Left lobe of liver (tissue), 2 donors: ENCODE measurements at places on chromosomes 7 and 10.

DNA sequence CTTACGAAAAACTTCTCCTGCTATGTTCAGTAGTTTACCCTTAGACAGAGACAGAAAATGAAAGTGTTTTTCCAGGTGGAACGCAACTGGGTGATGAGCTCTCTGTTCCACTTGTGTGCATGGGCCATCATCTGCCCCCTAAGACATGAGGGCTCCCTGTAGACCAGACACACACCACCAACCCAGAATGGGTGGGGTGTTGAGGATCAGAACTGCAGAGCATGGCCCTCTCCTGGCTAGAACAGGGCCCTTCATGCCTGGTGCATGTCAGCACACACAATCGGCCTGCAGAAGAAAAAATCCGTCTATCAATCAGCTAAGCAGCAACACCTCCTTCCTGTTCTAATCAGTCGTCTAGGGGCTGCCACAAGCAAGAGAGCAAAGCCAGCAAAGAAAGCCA lies 186.2 kb upstream of the INHBA start:
- no peak for DNase-seq

DNA sequence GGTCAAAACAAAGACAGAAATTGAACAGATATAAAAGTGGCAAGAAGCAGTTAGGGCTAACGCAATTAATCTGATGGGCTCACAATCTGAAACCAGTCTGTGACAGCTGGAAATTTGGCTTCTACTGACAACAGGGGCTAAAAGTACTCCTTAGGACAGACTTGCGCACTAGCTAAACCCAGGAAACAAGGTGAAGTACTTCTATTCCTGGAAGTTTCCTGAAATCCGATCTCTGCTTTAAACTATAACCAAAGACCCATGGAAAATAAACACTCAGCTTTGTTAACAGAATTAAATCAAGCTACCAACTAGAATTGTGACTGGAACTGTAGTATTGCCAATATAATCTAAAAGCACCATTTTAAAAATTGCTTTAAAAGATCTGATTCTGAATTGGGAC lies 520.2 kb upstream of the ZWINT start:
- no peak for DNase-seq

- DNase-seq: no peak
Measured at GRCh38 chr10:126668505-126668904, 2.0 kb downstream of the C10orf90 start.

GRCh38 chr10:129570185-129570584 lies 103.1 kb downstream of the MGMT start:
- no peak for DNase-seq

GRCh38 chr7:99129536-99129935 lies 14.4 kb downstream of the SMURF1 start:
- DNase-seq: no peak

DNA sequence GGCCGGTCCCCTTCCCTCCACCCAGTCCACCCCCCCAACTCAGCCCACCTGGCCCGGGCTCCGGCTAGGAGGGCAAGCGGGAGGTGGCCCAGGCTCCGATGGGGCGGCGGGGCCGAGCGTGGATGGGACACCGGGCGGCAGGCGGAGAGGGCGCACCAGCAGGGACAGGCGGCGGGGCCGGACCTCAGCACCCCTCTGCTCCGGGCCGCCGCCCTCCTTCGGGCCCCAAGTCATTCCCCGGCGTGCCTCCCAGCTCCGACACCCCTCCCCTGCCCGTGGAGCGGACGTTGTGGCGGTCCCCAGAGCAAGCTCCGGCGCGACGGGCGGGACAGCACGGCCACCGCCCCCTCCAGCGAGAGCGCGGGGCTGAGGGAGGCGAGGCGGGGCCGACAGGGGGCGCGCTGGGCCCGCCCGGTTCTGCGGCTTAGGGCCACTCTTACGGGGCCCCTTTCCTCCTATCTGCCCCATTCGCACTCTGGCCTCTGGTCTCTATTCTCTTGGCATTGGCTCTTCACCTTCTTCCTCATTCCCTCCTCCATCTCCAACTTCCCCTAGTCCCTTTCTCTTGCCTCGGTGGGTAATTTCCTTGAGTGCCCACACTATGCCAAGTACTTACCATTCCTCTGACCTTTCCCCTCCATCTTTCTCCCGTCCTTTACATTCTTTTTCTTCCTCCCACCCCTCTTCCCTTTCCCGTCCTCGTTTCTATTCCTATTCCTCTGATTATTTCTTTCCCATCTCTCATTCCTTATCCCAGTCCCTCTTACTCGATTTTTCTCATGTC lies 701 bp upstream of the GBX1 start:
- no peak for DNase-seq

GRCh38 chr7:16840094-16840493 lies 35.3 kb upstream of the AGR2 start:
- no peak for DNase-seq

DNA sequence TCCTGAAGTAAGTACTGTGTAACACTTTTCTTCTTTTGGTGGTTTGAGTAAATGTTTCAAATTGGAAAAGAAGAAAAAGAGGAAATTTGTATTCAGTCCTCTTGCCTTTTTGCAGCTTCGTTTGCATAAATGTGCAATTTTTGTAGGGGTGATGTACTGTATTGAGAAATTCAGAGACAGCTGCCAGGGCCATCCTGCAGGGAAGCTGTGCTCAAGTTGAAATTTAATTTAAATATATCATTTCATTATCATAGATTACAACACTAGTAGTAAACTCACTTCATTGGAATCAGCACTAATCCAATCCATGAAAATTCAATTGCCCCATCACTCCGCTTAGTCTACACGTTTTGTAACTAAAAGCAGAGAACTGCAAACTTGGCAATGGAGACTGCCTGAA lies 415.4 kb downstream of the DNAJB9 start:
- DNase-seq: no peak

- DNase-seq: no peak
Measured at GRCh38 chr10:87846023-87846422, 17.3 kb downstream of the KLLN start.

DNA sequence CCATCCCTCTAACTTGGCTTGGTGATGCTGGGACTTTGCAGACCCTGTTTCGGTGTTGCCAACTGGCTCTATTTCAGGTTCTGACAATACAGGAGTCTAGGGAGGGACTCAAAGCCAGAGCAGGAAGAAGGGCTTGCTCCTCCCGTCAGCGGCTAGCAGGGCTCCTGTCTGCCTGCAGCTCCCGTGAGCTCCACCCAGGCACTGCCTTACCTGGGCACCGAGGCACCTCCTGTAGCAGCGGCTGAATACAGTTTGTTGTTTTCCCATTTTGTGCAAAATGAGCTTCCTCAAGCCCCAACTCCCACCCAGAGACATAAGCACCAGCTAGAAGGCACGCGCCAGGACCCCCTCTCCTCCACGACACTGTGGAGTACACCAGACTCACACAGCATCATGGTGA lies 69.3 kb upstream of the RHEB start:
- no peak for DNase-seq

DNA sequence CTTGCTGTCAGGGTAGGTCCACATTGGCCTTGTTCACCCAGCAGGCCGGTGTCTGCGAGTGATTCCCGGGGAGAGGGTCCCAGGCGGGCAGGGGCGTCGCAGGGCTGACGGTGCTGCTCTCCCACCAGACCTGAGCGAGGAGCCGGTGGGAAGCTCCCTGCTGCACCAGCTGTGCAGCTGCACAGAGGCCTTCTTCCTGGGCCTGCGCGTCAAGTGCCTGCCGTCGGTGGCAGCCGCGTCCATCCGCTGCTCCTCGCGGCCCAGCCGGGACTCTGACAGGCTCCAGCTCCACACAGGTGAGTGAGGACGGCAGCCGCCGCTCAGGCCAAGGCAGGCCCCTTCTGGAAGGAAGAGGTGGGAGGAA lies 14.6 kb downstream of the AMZ1 start:
- no peak for DNase-seq

- DNase-seq: no peak
Measured at GRCh38 chr7:145543242-145543641, 573.4 kb upstream of the CNTNAP2 start.

GRCh38 chr10:35909121-35909720 lies 267.1 kb upstream of the FZD8 start:
- DNase-seq: no peak

DNA sequence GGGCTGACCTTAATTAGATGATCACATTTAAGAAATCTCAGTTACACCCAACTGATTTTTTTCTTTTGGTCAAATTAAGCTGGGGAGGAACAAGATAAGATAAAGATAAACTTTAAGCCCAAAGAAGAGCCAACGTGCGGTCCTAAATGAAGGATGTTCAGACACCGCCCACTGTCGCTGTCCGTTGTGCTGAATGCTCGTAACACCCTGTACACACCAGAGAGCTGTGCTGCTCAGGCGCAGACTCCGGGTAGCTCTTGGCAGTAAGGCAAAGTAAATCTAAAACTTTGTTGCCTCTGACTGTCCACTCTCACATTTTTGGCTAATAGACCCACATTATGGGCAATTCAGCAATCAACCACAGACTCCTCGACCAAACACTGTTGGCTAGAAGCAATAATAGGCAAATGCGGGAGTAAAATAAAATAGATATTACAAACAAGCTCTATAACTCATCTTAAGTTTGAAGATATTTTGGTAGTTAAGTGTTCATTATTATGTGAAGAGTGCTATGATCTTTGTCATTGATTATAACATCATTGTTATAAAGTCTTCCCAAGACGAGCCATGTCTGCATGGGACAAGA lies 57.1 kb downstream of the PLPP4 start:
- no peak for DNase-seq

- no peak for DNase-seq
Measured at GRCh38 chr7:25870574-25870973, 281.4 kb upstream of the NFE2L3 start.

GRCh38 chr7:30237271-30237695 lies 47.1 kb upstream of the ZNRF2 start:
- DNase-seq: no peak

DNA sequence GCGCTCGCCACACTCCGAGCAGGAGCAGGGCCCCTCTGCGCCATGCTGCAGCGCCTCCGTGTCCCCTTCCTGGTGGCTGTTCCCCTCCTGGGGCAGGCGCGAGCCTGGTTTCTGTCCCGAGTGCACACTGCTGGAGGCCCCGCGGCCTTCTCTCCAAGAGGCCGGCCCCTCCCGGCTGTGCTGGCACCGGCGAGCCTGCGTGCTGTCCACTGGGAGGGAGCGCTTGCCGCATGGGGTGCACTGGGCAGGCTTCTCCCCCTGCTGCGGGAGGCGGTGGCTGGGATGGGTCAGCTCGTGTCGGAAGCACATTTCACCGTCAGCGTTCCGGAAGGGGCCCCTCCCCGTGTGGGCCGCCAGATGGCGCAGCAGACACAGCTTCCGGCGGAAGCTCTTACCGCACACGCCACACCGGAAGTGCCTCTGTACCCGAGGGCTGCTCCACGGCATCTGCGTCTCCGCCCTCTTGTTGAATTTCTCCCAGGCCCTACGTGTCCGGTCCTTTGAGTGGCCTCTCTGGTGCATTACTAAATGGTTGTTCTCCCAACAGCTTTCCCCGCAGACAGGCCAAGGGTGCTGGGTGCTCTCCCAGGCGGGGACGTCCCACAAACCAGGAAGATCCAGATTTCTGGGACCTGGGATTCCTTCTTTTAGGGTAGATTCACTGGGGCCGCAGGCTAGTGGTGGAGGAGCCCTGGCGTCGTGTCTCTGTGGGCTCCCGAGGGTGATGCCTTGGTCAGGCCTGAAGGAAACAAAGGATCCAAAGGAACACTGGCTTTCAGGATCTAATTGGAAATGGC lies 18.7 kb downstream of the ZNF786 start:
- DNase-seq: no peak

DNA sequence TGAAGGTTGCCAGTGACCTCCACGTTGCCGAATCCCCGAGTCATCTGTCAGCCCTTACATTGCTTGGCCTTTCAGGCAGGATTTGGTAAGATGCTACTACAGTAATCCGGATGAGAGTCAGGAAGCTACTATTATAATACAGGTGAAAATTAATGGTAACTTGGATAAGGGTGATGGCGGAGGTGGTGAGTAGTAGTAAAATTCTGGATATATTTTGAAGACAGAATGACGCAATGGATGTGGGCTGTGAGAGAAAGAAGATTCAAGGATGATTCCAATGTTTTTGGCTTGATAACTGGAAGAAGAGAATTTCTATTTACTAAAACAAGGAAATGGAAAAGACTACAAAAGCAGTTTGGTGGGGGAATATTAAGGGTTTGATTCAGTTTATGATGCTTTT lies 1.4 kb upstream of the DNAJB12 start:
- DNase-seq: no peak

DNA sequence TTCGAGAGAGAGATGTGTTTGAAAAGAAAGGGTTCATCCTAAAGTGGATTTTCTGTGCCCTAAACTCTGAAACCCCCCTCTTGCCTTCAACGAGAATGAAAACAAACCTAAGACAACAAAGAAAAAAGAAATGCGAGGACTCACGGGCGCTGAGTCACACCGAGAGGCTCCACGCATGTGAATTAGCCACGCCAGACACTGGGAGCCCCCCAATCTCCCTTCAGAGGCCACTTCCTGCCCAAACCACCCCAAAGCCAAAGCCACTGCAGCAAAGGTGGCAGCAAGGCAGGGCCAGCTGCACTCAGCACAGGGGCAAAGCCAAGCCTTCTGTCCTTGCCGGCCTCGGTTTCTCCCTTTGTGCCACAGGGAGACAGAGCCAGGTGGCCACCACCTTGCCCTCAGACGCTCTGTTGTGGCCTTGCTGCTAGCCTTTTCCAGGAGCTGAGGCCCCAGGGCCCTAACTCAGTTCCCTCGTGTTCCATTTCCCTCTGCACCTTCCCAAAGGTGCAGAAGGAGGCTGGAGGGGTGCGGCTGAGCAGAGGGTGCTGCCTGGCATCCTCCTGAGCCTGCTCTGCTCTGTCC lies 93.3 kb downstream of the FAM53B start:
- DNase-seq: no peak

DNA sequence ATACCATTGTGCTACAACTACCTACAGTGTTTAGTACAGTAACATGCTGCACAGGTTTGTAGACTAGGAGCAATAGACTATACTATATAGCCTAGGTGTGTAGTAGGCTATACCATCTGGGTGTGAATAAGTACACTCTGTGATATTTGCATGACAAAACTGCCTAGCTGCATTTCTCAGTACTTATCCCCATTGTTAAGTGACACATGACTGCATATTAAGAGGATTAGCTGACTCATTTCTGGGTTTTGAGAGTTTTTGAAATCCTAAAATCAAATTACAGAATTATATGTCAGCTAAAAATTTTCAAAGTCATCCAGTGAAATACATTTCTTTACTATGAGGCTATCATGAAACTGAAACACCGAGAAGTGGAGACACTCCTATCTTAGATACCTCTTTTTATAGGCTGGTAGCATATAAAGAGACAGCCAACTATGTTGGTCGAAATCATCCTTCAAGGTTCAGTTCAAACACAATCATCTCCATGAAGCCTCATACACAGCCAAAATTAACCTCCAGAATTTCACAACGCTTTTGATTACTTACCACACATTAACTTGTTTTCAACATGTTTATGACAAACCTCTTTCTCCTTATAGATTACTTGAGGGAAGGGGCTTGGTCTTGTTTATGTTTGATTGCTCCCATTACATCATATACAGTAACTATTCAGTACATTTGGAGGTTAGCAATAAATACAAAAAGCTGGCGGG lies 89.8 kb upstream of the ANK3 start:
- no peak for DNase-seq
